T-helper 1 cell (primary cell): ENCODE measurements at places on chromosomes 2 and 18.

GRCh38 chr2:73870084-73870483 lies 22.7 kb upstream of the ACTG2 start:
- DNase-seq, result no peak

DNA sequence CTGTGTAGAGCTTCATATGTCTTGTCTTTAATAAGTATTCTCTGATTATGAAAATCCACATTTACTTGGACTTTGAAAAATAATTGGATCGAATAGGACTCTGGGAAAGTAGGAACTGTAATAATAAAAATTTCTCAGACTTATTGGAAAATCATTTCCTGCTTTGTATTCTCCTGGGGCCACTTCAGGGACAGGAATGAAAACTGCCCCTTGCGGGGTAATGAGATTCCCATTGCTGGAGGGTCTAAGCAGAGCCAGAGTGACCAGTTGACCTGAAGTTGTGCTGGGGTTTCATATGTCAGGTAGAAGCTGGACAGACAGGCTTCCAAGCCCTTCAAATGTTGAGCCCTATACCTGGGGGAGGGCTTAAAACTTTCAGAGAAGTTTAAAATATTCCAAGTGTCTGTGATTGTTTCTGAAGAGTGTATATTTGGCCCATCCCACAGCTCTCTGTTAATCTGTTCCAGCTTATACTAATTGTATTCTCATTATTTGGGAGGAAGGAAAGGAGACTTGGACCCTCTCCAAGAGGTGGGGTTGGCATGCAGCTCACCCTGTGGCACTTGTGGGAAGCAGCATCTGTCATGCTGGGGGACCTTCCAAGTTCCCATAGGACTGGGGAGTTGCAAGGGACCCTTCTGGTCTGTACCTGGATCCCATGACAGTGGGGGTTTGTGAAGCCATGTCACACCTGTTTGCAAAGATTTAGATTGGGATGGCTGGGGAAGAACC lies 268.7 kb upstream of the ATP5MC3 start:
- DNase-seq, result no peak

GRCh38 chr2:179302764-179303571 lies 38.3 kb upstream of the SESTD1 start:
- DNase-seq, result no peak

- DNase-seq, result peak; percentile 52
Measured at GRCh38 chr18:76822506-76823160, at the start of gene ZNF236. Gene ZNF236 (plus strand): TSS chr18:76822557. CDS start chr18:76822608, 51 bp downstream.

DNA sequence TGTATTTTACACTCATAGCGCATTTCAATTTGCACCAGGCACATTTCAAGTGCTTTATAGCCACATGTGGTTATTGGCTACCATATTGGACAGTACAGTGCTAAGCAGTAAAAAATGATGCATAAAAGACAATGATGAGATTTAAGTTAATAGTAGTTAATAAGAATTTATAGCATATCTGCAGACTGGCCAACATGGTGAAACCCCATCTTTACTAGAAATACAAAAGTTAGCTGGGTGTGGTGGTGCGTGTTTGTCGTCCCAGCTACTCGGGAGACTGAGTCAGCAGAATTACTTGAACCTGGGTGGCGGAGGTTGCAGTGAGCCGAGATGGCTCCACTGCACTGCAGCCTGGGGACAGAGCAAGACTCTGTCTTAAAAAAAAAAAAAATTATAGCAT lies 9.7 kb downstream of the DRC1 start:
- DNase-seq, result no peak

- no peak for DNase-seq
Measured at GRCh38 chr18:21362831-21363230, 120.8 kb downstream of the GREB1L start.

- DNase-seq, result no peak
Measured at GRCh38 chr18:29084120-29084519, 907.2 kb upstream of the CDH2 start.

DNA sequence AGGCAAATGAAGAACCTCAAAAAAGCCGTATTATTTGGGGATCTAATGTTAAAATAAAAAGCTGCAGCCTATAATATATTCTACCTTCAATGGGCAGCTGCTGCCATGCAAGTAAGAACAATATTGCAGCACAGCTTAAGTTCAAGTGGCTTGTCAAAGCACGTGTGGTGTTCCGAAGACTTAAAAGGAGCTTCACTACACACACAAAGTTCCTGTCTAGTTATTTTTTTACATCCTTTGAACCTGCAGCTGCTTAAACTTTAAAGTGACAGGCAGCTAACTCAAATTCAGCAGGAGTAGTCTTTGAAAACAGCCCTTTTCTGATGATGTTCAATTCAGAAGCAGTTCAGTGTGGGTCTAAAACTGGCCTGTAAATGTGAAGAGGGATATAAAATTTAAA lies 85.8 kb upstream of the XIRP2 start:
- no peak for DNase-seq

GRCh38 chr18:48831113-48831759 lies 119.5 kb downstream of the SMAD7 start:
- DNase-seq, result no peak
